ENCODE measurements at places on chromosomes 2 and 18.

GRCh38 chr2:174546519-174547506 is 50.8 kb downstream of the WIPF1 start:
- no peak for DNase-seq

- DNase-seq, result no peak
Observed at GRCh38 chr2:25938345-25938744, 44.0 kb downstream of the KIF3C start.

- no peak for DNase-seq
Observed at GRCh38 chr2:166628478-166629136, 134.6 kb upstream of the SCN7A start.

- DNase-seq, result no peak
Observed at GRCh38 chr18:63422864-63423304, 608 bp upstream of the VPS4B start.

- DNase-seq, result no peak
Observed at GRCh38 chr2:39150102-39150562, 29.3 kb upstream of the SOS1 start.

DNA sequence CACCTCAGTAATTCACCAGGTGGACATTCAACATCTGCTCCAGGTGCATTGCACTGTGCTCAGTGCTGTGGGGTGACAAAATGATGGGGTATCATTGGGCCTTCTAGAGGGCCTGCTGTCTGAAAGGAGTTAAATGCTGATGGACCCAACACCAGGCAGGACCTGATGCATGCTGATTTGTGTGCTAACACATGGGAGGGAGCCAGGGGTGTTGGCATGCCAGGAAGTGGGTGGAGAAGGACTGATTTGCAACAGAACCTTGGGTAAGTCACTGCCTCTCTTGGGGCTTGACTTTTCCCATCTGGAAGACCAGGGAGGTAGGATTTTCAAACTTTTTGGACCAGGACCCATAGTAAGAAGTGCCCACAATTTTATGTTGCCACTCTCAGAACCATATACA is 57.9 kb upstream of the CXCR4 start:
- DNase-seq, result no peak

DNA sequence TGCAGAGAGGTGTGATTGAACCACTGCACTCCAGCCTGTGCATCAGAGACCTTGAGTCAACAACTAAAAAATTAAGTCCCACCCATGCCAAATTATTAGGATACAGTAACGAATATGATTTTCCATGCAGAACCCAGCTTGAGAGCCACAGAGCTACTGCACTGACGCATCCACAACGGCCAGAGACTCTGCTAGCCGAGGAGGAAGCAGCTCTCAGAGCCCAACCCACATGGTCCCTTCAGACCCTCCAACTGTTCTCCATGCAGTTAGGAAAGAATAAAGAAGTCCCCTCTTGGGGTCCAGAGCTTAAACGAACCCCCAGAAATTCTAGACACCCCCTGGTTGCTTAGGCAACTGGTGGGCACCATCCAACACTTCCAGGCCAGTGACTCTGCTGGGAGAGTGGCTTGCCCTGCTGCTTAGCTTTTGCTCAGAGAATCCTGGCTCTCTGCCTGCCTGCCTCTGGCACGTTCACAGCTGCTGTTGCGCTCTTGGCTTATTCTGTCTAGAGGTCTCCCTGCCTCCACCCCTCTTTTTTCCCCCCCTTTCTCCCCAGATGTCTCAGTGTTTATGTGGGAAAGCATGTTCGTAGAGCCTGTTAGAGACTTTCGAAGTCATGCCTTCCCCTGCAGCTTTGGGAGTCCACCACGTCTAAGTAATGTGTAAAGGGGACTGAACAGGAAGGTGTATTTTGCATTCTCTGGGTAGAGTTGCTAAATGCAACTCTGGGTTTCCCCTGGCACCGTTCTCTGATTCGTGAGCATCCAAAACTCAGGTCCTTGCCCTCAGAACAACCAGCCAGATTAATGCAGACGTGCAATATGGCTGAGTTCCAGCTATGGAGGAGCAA is 26.0 kb upstream of the SP3 start:
- DNase-seq, result no peak

DNA sequence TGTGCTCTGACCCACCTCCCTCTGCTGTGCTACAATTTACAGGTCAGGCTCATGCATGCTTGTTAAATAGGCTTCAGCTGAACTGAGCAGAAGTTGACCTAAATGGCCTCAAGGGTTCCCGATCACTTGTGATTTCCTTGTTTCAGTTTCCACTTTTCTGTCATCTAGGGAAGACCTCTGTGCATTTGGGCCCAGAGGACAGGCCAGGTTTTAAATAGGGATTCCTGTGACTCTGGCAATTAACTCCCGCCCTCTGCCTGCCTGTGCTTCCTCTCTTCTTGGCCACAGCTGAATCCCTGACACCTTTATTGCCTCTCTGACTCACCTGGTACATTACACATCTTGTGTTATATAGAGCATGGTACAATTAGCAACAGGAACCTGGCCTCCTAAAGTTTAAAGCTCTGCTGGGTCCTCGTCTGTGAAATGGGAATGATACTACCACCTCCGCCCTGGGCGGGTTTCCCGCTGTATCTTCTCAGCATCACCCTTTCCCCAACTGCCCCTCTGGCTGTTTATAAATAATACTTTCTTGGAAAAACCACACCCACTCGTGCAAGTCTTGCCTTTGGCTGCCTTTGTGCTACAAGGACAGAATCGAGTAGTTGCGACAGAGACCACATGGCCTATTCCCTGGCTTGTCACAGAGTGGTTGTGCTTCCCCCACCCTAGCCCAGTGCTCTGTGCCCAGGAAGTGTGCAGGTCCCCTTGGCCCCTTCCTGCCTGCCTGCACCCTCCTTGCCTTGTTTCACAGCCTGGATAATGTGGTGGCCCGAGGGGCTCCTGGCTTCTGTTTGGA is 7.9 kb downstream of the CABLES1 start:
- no peak for DNase-seq

- no peak for DNase-seq
Observed at GRCh38 chr2:201630577-201630976, 12.7 kb downstream of the TMEM237 start.

DNA sequence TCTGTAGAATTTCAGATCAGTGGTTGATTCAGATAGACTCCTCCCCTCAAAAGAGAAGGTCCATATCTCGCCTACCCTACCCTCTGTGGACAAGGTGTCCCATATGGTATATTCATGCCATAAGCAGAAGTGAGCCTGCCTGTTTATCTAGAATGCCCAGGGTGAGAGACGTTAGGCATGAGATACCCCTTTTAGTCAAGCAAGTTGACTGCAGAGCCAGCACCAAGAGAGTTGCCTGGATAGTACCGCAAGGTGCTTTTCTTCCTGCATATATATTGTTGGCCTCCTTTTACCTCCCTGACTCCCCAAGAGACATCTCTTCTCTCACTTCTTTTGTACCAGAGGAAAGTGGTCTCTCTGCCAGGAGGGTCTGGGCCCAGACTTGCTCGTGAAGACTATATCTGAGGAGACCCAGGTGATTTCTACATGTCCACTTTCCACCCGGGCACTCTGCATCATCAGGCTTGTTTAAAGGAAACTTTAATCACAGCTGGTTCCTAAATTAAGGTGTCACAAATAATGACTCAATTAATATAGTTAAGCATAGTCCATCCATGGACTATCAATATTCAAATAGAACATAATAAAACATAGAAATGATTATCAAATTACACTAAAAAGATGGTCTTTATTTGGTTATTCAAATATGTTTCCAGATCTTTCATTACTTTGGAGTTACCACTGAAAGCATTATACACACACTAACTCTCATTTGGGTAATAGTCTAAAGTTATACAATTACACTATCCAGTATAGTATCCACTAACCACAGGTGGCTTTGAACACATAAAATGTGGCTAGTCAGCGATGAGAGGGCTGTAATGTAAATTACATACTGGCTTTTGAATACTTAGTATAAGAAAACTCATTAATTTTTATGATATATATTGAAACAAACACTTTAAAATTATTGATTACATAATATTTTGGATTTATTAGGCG is 4.1 kb downstream of the ITGA4 start:
- no peak for DNase-seq

DNA sequence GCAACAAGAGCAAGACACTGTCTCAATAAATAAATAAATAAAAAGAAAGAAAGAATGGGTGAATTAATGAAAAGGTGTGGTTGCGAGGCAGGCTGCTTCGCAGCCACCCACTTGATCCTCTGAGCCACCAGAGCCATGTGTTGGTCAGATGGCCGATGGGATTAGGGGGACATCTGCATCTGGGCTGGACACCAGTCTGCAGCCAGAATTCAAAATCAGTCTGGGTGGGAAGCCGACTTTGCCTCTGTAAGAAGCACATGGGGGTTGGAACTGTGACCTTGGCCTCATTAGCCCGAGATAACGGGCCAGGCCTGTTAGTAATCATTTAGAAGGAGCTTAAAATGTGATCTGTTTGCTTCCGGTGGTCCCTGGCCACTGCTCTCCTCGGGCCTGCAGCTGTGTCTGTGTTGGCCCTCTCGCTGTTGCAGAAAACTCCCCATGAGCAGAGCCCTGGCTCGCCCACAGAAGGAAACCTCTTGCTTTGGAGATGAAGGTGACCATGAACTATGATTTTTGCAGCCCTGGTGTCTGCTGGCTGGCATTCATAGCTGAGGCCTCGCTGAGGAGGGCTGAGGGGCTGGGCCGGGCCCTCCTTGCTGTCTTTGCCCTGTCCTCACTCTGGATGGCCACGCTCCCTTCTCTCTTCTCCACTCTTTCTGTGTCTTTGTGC is 94.4 kb downstream of the DYSF start:
- no peak for DNase-seq

GRCh38 chr2:67895227-67895941 is 167.4 kb downstream of the C1D start:
- DNase-seq, result no peak

- DNase-seq, result no peak
Observed at GRCh38 chr2:101026253-101026701, 24.2 kb downstream of the RPL31 start.

GRCh38 chr2:168694866-168695265 is 107.6 kb upstream of the NOSTRIN start:
- no peak for DNase-seq

Measured in T-helper 2 cell treated with Interferon-gamma antibody and Interleukin-4, amounts not matched to agents 5 μg/mL and 100 μg/mL, for 36 hours (primary cell).